ENCODE measurements at places on chromosomes 4 and X. TPM values are rescaled to one million over a fixed set of nuclear protein-coding genes. Genes with fewer than 3 reads are reported as not detected.

DNA sequence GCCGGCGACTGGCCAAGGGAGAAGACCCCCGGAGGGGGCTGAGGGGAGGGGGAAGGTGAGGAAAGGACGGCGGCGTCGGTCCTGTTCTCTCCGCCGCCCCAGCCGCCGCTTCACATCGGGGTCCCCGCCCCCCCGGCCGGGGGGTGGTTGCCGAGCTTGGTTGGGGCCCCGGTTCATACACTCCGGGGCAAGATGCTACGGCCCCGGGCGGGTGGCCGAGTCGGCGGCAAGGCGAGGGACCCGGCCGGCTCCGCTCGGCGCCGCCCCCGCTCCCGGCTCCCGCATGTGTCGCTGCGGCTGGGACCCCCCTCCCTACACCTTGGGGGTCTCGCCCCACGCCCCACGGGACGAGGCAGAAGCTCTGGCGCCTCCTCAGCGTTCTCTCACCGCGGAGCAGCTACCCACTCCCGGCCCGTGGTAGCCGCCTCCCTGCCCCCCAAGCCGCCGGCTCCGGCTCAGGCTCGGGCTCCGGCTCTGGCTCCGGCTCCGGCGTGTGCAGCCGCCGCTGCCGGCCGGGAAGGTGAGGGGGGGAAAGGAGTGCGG lies 461 bp downstream of the FBXW7 start:
- peak; percentile 25 for DNase-seq

- no peak for DNase-seq
Measured at GRCh38 chr4:136412708-136413107, 1119.6 kb downstream of the PCDH18 start.

The PDGFRA gene
- 3.3 TPM for total RNA-seq

DNA sequence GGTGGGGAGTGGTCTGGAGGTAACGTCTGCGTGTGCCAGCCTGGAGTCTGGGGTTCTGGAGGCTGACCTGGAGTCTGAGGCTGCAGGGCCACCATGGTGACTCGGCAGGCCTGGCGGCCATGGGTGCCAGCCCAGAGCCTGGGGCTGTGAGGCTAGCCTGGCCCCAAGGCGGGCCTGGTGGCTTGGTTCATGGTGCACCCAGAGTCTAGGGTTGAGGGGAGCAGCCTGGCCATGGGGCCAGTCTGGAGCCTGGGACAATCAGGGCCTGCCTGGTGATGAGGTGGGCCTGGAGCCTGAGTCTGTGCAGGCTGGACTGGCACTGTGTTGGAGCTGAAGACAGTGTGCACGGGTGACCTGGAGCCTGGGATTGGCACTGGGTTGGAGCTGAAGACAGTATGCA lies 64.9 kb downstream of the CXorf49B start:
- DNase-seq: no peak

- peak; percentile 43 for DNase-seq
Measured at GRCh38 chr4:140469791-140470733, 28.0 kb downstream of the MGAT4D start.

The IRF2 gene
- total RNA-seq: 11.3 TPM

DNA sequence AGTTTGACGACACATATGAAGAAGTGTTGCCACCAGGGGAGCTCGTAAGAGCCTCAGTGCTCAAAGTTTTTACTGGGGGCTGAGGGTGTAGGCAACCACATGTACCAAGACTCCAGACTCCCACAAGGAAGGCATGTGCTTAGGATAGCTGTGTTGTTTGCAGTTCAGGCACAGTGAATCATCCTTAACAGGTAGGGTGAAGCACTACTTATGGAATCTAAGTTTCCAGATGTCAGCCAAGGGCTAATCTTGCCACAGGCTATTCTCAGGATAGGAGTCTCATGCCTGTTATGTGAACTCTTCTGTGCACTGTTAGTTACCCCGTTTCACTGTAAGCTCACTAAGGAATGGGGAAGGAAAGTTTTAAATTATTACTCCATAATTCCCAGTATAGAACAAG lies 202.6 kb downstream of the TMA16 start:
- DNase-seq: no peak

The GAGE12F gene
- 0.82 TPM for total RNA-seq

The UBE2K gene
- total RNA-seq: 131 TPM

- no peak for DNase-seq
Measured at GRCh38 chrX:129642641-129643040, 12.1 kb downstream of the APLN start.

GRCh38 chrX:22409418-22409817 lies 136.7 kb downstream of the CBLL2 start:
- DNase-seq: no peak

GRCh38 chr4:180809439-180809838 lies 1433.8 kb upstream of the TENM3 start:
- no peak for DNase-seq

- no peak for DNase-seq
Measured at GRCh38 chrX:44874420-44875184, 1.6 kb downstream of the KDM6A start.

DNA sequence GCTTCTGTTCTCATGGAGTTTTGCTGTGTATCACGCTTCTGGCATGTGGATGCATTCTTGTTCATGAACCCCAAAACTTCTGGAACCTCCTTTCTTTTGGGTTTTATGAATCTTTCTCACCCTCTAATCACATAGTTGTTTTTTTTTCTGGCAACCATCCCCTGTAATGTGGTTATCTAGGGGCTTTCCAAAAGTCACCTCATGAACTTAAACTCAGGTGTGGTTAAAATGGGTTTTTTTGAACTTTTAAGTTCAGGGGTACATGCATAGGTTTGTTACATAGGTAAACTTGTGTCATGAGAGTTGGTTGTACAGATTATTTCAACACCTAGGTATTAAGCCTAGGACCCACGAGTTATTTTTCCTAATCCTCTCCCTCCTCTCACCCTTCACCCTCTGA lies 1099.4 kb upstream of the SLIT2 start:
- no peak for DNase-seq

DNA sequence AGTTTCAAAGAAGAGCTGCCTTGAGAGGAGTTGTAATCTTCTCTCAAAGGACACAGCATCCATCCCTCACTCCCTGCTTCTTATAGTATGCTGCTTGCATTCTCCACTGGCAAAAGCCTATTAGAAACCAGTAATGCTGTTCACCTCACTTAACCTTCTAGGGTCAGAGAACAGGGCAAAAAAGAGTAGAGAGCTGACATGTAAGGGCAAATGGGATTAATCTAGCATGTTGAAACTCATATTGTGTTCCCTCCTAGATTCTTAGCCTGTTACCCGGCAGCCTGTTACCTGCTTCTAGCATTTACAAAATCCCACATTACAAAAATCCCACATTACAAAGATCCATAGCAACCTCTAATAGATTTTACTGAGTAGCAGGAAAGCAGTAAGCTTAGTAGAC lies 244.7 kb downstream of the SLC7A11 start:
- no peak for DNase-seq

The SERTM2 gene
- 0.18 TPM for total RNA-seq

The CT45A10 gene
- not detected for total RNA-seq

The GPAT3 gene
- 1.6 TPM for total RNA-seq

DNA sequence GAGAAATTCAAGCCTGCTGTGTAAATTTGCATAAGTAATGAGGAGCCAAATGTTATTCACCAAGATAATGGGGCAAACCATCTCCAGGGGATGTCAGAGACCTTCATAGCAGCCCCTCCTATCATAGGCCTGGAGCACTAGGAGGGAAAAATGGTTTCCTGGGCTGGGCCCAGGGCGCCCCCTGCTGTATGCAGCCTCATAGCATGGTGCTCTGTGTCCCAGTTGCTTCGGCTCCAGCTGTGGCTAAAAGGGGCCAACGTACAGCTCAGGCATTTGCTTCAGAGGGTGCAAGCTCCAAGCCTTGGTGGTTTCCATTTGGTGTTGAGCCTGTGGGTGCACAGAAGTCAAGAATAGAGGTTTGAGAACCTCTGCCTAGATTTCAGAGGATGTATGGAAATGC lies 859.3 kb downstream of the RPA4 start:
- peak; percentile 14 for DNase-seq
